ENCODE measurements at places on chromosomes 5 and 9.

DNA sequence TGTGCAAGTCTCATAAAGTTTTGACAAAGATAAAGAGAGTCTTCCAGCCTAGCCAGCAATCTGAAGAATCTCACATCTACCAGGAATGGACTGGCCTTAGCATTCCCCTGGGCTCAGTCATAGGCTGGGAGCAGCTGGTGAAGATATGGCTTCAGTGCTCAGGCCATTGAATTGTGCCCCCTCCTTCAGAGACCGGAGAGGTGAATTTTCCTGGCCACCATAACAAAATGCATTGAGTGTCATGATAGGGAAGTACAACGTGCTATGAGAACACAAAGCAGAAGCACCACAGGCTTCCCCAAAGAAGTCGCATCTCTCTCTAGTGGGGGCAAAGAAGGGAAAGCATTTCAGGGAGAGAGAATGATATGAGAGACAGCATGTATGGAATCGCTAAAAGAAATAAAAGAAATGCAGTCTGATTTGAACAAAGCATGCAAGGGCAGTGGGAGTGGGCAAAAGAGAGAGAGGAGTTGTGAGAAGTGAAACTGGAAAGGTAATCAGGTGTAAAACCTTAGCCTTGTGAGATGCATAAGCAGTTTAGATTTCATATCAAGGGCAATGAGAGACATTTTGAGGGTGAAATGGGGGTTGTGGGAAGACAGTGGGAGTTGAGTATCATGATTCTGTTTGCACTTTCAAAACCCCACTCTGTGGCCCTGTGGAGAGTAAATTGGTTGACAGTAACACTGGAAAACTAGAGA, 57.1 kb upstream of the NMUR2 start:
- no peak for DNase-seq

GRCh38 chr5:135225856-135226560, 173.0 kb downstream of the MACROH2A1 start:
- DNase-seq = no peak

DNA sequence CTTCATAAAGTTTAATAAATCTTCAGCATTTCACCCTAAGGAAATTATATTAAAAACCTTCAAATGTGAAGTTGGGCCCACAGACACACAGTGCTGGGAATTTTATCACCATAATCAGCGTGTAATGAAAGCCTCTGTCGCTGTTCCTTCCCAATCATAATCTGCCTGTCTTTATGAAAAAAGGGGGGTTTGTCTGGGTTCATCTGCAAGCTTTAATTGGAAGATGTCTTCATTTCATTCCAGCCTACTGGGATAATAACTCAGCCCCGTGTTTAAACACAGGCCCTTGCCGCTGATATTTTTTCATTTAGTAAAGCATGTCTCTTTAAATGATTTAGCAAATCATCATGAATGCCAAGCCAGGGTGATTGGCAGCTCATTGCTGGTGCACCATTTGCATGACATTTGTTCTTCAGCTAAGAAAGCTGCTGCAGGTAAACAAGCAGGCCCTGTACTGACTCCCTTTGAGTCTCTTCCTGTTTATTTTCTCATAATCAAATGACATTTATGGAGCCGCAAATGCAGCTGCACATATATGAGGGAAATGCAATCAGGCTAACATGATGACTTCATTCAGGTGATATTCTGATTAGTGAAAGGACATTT, 362.9 kb upstream of the TLE4 start:
- no peak for DNase-seq

DNA sequence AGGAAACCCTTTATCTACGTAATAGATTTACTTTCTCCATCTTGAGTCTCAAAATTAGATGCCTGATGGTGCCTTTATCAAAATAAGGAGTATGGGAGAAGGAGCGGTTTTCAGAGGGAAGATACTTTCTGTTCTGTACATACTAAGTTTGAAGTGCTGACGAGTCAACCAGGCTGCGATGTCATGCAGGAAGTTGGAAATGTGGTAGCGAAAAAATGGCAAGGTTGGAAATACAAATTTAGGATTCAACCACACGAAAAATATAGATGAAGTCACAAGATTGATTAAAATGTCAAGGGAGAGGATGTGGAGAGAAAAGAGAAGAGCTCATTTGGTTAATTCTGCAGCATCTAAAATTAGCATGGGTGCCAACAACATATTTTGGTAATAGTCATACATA, 129.5 kb downstream of the FOXD1 start:
- DNase-seq = no peak

- DNase-seq = no peak
Observed at GRCh38 chr9:113187929-113188595, 33.0 kb downstream of the FKBP15 start.

Data from OCI-M1 (cell line).